Pancreas (tissue), 10 donors: ENCODE measurements at places on chromosomes 12 and 14. TPM values are rescaled to one million over a fixed set of nuclear protein-coding genes. Genes with fewer than 3 reads are reported as not detected.

Gene ART4
- total RNA-seq = 0.51 TPM

- H3K4me3 ChIP-seq = no peak overlapping the region
- no peaks in the 10 kb centered on the region for H3K27me3 ChIP-seq
- no peak for DNase-seq
These were observed 201.6 kb upstream of the NUDT4 start for GRCh38 chr12:93176165-93176564.

Gene TC2N
- total RNA-seq = 215 TPM

DNA sequence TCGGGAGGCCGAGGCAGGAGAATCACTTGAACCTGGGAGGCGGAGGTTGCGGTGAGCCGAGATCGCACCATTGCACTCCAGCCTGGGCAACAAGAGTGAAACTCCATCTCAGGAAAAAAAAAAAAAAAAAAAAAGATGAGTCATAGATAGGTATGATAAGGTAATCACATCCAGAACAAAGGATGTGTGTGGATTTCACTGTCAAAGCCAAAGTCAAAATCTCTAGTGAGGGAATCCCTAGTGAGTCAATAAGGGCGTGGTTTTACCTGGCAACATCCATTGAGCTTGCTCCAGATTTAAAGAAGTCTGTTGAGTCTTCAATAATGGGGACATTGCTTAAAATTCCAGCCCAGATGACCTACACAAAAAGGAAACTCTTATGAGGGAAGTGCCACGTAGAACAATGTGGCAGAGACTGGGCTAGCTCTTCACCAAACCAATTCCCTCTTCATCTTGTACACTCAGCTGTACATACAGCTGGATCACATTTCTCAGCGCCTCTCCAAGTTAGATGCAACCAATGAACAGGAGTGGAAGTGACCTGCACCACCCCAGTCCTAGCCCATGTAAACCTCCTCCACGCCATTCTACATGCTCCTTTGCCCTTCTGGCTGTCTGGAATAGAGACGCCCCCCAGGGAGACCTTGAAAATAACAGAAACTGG is 23.4 kb downstream of the ALDH1L2 start:
- H3K4me3 ChIP-seq = no peak overlapping the region
- H3K36me3 ChIP-seq = peaks cover 6% of the 10 kb centered on the region
- no peaks in the 10 kb centered on the region for H3K27me3 ChIP-seq
- no peak for DNase-seq

- no peaks in the 10 kb centered on the region for H3K36me3 ChIP-seq
- H3K4me1 ChIP-seq = no peaks in the 10 kb centered on the region
- DNase-seq = no peak
- H3K4me3 ChIP-seq = no peak overlapping the region
These were observed 397.1 kb downstream of the NOVA1 start for GRCh38 chr14:26200687-26201086.

DNA sequence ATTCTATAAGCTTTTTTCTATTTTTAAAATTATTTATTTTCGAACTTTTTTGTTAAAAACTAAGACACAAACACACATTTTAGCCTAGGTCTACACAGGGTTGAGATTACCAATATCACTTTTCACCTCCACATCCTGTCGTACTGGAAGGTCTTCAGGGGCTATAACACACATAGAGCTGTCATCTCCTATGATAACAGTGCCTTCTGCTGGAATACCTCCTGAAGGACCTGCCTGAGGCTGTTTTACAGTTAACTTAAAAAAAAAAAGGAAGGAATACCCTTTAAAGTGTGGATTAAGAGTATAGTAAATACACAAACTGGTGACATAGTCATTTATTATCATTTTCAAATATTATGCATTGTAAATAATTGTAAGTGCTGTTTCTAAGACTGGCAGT is 43.0 kb downstream of the RASSF8 start:
- H3K27me3 ChIP-seq = no peaks in the 10 kb centered on the region
- H3K36me3 ChIP-seq = no peaks in the 10 kb centered on the region
- DNase-seq = no peak

DNA sequence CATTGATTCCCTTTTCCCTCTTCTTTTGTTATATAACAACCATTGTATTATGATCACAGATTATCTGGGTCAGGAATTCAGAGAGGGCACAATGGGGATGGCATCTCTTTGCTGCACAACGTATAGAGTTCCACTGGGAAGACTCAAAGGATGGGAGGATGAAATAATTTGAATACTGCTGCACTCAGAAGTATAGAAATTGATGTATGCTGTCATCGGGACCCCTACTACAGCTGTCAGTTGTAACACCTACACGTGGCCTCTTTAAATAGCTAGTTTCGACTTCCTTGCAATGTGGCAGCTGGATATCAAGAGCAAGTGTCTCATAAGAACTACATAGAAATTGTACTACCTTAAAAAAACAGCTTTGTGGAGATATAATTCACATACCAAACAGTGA is 408.1 kb downstream of the PDZRN4 start:
- no peaks in the 10 kb centered on the region for H3K27me3 ChIP-seq
- no peak overlapping the region for H3K27ac ChIP-seq
- H3K4me3 ChIP-seq = no peak overlapping the region
- DNase-seq = no peak
- H3K36me3 ChIP-seq = no peaks in the 10 kb centered on the region
- H3K4me1 ChIP-seq = no peaks in the 10 kb centered on the region
